Keratinocyte (primary cell): ENCODE measurements at places on chromosomes 7 and 10. TPM values are rescaled to one million over a fixed set of nuclear protein-coding genes. Genes with fewer than 3 reads are reported as not detected.

KLF14 gene
- polyA plus RNA-seq = 0.01 to 0.03 TPM (median 0.03 TPM) in 3 replicates

GRID1 gene
- polyA plus RNA-seq = 0.01 to 0.03 TPM (median 0.03 TPM) in 3 replicates

VSIR gene
- 8.1 to 17.1 TPM (median 11.7 TPM) in 3 replicates for polyA plus RNA-seq

TACC2 gene
- 6.8 to 20.9 TPM (median 12.8 TPM) in 3 replicates for polyA plus RNA-seq

OR9A2 gene
- polyA plus RNA-seq = not detected in 3 replicates

PRLHR gene
- polyA plus RNA-seq = not detected in 3 replicates

- peaks cover 18% of the 10 kb centered on the region for H3K4me1 ChIP-seq
- no peaks in the 10 kb centered on the region for H3K27me3 ChIP-seq
- H3K36me3 ChIP-seq = no peaks in the 10 kb centered on the region
- no peak overlapping the region for H3K4me3 ChIP-seq
- no peak for DNase-seq
- H3K27ac ChIP-seq = peak overlapping the region; percentile 66
Measured at GRCh38 chr7:102122026-102122425, 164.6 kb upstream of the SH2B2 start.

- DNase-seq = no peak
- H3K4me3 ChIP-seq = no peak overlapping the region
- H3K27me3 ChIP-seq = peaks cover 60% of the 10 kb centered on the region
- H3K27ac ChIP-seq = no peak overlapping the region
- no peaks in the 10 kb centered on the region for H3K36me3 ChIP-seq
Measured at GRCh38 chr10:133226251-133226808, 3.7 kb upstream of the UTF1 start.

DNA sequence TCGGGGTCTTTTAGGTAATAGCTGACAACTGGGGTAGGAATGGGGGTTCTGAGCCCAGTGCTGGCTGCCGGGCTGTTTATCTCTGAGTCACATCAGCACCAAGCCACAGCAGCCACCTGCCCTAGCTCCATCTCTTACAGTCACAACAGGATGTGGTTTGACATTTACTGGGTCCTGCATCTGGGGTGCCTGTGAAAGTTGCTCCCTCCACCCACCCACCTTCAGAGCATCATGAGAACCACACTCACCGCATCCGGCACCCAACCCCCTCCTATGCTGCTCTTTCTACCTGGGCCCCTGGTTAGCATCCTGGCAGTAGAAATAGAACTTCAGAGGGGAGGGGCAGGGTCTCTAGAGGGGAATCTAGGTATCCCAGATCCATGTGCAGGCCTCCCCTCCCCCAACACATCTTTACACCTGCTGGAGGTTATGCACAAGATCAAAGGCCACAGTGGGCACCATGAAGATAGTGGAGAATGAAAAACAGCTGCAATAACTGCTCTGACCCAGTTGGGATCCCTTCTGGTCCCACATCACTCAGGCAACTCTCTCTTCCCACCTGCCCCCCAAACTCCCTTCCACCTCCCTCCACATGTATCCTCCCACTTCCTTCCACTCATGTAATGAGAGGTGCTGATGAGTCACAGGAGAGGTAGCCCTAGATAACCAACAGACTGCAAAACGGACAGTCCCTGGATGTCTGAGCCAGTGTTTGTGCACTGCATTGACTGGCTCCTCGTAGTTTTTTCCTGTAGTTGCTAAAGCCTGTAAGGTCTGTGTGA lies 38.2 kb downstream of the PRSS2 start:
- H3K27ac ChIP-seq = no peak overlapping the region
- no peaks in the 10 kb centered on the region for H3K27me3 ChIP-seq
- H3K4me1 ChIP-seq = no peaks in the 10 kb centered on the region
- H3K36me3 ChIP-seq = no peaks in the 10 kb centered on the region
- no peak for DNase-seq

DNA sequence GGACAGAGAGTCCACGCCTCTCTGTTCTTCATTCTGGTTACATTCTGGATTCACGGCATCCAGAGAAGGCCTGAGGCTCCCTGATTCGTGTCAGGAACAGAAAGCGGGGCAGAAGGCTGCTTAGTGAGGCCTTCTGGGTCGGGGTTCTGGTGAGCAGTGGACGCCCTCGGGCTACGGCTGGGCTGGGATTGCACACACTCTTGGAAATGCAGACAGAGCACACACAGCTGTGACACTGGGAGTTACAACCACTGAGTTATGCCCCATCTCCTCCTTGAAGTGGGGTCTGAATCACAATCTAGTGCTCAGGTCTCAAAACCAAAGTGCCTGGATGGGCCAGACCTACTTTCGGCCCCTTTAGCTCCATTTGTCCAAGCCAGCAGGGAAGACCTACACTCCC lies 156.9 kb upstream of the GDF10 start:
- no peaks in the 10 kb centered on the region for H3K27me3 ChIP-seq
- H3K4me1 ChIP-seq = peaks cover 13% of the 10 kb centered on the region
- DNase-seq = no peak
- H3K36me3 ChIP-seq = no peaks in the 10 kb centered on the region
- H3K4me3 ChIP-seq = no peak overlapping the region
- H3K27ac ChIP-seq = no peak overlapping the region

- no peaks in the 10 kb centered on the region for H3K36me3 ChIP-seq
- DNase-seq = no peak
- H3K27me3 ChIP-seq = no peaks in the 10 kb centered on the region
- H3K4me3 ChIP-seq = no peak overlapping the region
Measured at GRCh38 chr10:712089-712488, 22.6 kb upstream of the DIP2C start.

- H3K36me3 ChIP-seq = peaks cover 6% of the 10 kb centered on the region
- no peak overlapping the region for H3K4me3 ChIP-seq
- H3K27ac ChIP-seq = no peak overlapping the region
- H3K27me3 ChIP-seq = no peaks in the 10 kb centered on the region
- DNase-seq = no peak
- H3K4me1 ChIP-seq = peaks cover 3% of the 10 kb centered on the region
Measured at GRCh38 chr7:96169439-96169838, 152.5 kb downstream of the SLC25A13 start.

GRCh38 chr7:826230-826917 lies 5.9 kb upstream of the SUN1 start:
- H3K4me3 ChIP-seq = no peak overlapping the region
- no peak overlapping the region for H3K27ac ChIP-seq
- peaks cover 53% of the 10 kb centered on the region for H3K4me1 ChIP-seq

GRCh38 chr7:73899731-73900142 lies 38.8 kb downstream of the TMEM270 start:
- no peak overlapping the region for H3K27ac ChIP-seq
- H3K4me3 ChIP-seq = no peak overlapping the region
- peaks cover 13% of the 10 kb centered on the region for H3K4me1 ChIP-seq
- no peaks in the 10 kb centered on the region for H3K36me3 ChIP-seq
- DNase-seq = no peak

GRCh38 chr10:113843972-113844485 lies 9.9 kb downstream of the DCLRE1A start:
- H3K4me1 ChIP-seq = no peaks in the 10 kb centered on the region
- no peak overlapping the region for H3K27ac ChIP-seq
- no peaks in the 10 kb centered on the region for H3K36me3 ChIP-seq
- DNase-seq = no peak
- H3K27me3 ChIP-seq = no peaks in the 10 kb centered on the region

DNA sequence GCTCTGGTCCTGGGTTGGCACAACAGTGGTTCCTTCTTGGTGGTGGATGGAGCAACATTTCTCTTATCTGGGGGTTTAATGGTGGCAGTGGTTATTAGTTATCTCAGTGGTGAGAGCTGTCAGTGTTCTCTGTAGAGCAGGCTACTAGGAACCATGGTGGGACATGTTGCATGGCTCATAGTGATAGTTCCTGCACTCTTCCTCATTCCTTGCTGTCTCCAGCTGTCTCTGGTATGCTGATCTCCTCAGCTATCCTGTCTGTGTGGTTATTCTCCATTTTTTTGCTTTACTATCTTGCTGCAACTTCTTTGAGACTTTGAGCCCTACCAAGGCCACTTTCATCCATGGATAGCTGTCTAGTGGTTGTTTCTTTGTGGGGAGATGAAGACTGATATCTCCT lies 44.0 kb downstream of the CCDC7 start:
- DNase-seq = no peak
- H3K4me1 ChIP-seq = no peaks in the 10 kb centered on the region
- H3K27ac ChIP-seq = no peak overlapping the region

- no peak for DNase-seq
- H3K27me3 ChIP-seq = no peaks in the 10 kb centered on the region
- H3K27ac ChIP-seq = no peak overlapping the region
- no peaks in the 10 kb centered on the region for H3K36me3 ChIP-seq
Measured at GRCh38 chr10:123045961-123046731, 37.3 kb downstream of the ACADSB start.
